Activated T-helper 17 cell treated with anti-CD3 and anti-CD28 coated beads, Interleukin-2, amount 50 U/mL, for 72 hours (primary cell): ENCODE measurements at places on chromosomes 7 and 10.

- peak; percentile 75 for ATAC-seq
Measured at GRCh38 chr10:45557275-45557905, 115.2 kb downstream of the ZFAND4 start.

DNA sequence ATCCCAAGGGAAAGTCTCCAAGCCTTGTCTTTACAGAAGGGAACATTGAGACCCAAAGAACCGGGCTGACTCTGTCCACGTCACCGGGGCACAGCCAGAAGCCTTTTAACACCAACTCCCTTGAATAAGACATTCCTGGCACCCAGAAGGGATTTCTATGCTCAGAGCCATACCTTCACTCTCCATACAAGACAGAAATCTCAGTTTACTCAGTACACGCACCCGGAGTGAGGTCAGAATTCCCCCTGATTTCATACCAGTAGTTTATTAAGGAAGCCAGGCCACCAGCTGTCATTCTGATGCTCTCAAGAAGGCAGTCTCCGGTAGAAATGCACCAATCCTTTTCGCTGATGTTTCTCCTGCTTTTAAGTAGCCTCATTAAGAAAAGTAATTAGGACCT is 134.2 kb upstream of the KCNMA1 start:
- ATAC-seq, result no peak

DNA sequence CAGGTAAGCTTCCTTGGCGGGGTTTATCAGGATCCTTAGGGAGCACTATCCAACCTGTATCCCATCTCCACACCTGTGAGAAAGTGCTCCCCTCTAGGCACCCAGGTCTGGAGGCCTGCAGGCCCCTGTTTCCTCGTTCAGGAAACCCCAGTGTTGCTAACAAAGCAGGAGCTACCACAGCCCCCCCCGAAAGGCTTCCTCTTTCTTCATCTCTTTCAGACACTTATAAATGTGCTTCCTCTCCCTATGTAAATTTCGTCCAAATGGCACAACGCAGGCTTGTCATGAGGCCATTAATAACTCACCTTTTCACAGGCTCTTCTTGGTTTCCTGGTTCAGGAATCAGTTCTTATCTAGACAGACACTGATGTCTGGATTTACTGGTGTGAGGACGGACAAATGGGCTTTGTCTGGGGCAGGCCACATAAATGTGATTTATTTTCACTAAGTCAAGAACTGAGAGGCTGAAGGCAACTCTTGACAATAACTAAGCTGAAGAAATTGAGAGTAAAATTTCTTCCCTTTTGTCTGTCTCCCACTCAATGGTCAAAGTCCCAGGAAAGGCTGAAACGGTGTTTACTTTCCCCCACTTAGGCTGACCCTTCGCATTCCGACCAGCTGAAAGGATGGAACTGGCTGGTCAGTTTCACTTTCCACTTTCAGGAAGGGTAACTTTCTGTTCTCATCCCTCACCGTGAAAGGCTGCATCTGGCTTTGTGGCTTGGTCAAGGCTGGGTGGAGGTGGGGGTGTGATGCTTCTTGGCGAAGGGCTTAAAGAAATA is 46.8 kb downstream of the PIK3AP1 start:
- ATAC-seq, result no peak

- ATAC-seq, result no peak
Measured at GRCh38 chr10:69324583-69324982, 46.3 kb downstream of the HK1 start.

DNA sequence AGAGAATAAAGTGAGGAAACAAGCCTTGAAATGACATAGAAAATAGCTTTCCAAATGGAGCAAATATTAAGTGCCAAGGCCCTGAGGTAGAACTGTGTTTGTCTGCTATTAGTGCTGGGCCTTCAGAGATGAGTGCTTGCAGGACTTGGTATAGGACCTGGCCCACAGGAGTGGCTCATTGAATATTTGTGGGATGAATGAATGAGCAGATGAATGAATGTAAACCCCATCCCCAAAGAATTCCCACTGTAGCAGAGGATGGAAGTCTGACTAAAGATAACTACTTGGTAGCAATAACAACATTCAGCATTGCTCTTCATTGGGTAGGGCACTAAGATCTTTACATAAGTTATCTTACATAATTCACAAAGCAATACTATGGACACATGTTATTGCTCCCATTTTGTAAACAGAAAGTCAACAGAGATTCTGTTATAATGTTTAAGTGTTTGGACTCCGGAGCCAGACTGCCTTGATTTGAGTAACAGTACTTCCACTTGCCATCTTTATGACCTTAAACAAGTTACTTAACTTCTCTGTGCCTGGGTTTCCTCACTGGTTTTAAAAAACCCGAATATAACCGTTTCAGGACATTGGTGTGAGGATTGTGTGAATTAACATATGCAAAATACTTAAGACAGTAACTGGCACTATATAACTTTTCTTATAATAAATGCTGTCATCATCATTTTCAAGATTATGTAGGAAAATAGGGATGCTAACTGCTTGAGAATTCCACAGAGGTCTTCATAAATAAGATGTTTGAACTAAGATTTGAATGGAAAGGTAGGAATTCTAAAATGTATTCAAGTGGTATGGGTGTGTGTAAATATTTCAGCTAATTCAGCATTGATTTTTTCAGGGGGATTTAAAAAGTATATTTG is 141.9 kb downstream of the PRKG1 start:
- no peak for ATAC-seq

DNA sequence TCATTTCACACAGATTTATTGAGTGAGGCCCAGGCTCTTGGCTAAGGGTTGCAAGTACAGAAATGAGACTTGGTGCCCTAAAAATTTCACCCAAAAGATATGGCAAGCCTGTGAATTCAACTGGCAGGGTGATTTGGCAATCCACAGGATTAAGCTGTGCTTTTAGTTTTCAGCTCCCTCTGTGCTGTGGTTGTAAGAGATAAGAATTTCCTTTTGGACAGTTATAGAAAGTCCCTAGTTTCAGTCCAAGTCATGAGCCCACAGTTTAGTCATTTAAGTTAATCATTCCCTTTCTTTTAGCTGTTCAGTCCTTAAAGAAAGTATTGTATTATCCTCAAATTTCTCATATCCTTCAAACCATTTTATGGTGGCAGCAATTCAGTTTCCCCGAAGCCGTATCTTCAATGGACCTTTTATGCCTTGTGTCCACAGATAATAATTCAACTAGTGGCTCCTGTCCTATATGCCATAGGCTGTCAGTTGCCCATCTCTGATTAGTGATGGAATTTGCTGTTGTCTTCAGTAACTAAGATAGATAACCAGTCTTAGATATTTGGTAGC is 73.4 kb upstream of the NAMPT start:
- ATAC-seq, result peak; percentile 86

DNA sequence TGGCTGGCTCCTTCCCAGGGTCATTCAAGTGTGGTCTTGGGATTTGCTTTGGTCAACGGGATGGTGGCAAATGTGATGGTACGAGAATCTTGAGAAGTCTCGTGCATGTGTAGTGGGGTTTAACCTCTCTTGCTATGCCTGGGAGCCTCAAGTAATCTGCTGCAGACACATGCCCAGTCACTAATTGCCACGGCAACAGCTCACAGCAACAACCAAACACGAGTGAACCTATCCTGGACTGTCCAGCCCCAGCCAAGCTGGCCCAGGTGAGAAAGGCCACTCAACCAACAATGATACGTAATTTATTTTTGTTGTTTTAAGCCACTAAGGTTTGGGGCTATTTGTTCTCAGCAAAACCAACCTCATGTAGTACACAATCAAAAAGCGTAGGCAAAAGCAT is 38.1 kb upstream of the DDC start:
- ATAC-seq, result no peak

DNA sequence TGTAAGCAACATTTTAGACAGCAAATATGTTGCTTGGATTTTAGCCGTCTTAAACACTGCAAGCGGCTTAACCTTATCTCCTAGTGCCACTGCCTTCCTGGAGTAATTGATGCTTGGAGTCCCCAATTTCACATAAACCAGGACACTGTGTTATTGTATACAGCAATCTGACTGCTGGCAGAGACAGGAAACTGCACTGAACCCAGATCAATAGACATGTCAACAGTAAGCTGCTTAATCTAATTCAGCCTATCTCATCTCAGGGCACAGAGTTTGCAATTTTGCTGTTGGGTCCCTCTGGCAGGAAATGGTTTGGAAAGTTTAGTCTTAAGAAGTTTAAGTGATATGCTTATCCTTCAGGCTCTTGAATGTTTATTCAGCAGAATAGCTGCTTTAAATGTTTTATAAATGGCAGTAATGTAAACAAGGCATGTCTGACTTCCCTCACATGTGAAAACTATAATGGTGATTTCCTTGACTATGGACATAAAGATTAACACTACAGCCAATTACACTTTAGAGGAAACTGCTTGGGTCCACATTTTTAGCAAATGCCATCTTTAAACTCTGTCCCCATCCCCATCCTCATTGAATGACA is 598.6 kb downstream of the PARD3 start:
- ATAC-seq, result no peak

GRCh38 chr7:131506597-131506996 is 49.8 kb downstream of the PODXL start:
- ATAC-seq, result no peak

GRCh38 chr10:87861566-87861952 is 1.8 kb downstream of the KLLN start:
- no peak for ATAC-seq

DNA sequence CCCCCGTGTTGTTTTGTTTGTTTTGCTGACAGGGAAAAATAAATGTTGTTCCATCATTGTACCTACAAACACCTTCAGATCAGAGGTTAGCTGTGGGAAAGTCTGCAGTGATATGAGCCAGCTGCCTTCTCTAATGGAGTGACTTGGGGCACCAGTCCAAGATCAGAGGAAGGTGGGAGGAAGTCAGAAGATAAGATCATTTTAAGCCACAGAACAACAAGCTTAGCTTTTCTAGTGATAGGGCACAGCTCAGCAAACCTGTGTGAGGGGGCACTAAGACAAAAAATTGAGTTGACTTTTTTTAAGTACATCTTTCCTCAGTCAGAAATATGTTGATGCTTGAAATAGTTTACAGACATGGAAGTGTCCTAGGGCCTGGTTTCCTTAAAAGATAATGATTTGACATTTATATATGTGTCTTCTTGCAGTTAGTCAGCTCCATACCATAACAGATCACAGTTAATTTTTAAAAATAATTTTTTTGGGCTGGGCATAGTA is 240.3 kb upstream of the KAT6B start:
- ATAC-seq, result peak; percentile 54

DNA sequence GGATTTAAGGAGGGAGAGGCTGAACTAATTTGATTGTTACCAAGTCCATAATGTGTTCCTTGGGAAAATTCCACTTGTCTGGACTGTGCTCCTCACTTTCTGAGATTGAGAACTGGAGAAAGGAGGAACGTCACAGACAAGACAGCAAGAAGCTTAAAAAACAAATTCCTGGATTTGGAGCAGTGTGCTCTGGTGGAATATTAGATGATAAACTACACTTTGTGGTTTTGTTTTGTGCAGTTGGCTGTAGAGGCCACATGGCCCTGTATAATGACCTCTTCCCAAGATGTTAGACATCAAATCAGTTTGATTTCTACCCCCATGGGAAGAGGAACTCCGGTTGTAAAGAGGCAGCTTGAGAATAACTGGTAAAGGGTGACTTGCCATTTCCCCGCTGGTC is 421.3 kb upstream of the GALNT17 start:
- no peak for ATAC-seq

GRCh38 chr10:20622531-20623211 is 274.4 kb downstream of the NEBL start:
- no peak for ATAC-seq

DNA sequence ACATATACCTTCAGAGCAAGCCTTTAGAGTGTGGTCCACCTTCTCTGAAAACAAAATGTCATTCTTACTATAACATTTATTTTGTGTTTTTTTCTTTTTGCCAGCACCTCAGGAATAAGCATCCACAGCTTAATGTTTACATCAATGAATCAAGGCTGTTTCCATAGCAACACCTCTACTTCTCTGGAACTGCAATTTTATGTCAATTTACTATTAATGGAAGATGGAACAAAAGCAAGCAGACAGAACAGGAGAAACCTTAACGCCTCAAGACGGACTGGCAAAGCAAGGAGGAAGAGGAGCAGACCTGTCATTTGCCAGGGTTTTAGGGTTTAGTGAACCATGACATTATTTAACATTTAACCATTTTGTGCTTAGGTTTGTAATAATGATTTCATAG is 63.1 kb downstream of the PRR15 start:
- ATAC-seq, result no peak

DNA sequence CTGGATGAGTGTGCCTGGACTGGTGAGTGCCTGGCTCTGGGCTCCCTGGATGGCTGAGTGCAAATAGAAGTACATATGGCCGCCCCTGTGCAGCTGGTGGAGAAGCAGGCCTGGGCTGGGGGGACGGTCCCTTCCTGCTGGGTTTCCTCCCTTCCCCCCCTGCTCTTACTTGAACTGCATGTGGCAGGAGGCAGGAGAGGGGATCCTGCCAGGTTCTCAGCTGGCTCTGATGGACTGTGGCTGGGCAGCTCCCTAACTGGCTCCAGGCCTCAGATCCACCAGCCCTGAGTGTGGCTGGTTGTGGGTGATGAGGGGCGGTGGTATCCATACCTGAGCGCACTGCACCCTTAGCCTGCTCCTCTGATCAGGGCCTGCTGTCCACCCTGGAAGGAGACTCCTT is 26.9 kb downstream of the ADCY1 start:
- no peak for ATAC-seq

DNA sequence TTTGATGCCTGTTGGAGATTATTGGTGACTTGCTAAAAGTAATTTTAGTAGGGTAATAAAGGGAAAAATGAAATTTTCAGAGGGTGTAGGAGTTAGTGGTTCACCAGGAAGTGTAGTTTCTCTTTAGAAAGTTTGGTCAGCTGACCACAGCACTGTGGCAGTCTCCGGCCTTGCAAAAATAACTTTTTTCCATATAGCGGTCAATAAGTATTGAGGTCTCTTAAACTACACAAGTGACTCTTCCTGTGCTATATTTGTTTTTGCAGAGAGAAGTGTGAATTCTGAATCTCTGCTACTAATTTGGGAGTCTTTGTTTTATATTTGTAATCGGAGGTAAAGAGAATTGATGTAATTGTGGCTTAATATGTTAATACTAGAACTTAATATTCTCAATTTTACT is 24.3 kb downstream of the PTPN12 start:
- ATAC-seq, result peak; percentile 24

DNA sequence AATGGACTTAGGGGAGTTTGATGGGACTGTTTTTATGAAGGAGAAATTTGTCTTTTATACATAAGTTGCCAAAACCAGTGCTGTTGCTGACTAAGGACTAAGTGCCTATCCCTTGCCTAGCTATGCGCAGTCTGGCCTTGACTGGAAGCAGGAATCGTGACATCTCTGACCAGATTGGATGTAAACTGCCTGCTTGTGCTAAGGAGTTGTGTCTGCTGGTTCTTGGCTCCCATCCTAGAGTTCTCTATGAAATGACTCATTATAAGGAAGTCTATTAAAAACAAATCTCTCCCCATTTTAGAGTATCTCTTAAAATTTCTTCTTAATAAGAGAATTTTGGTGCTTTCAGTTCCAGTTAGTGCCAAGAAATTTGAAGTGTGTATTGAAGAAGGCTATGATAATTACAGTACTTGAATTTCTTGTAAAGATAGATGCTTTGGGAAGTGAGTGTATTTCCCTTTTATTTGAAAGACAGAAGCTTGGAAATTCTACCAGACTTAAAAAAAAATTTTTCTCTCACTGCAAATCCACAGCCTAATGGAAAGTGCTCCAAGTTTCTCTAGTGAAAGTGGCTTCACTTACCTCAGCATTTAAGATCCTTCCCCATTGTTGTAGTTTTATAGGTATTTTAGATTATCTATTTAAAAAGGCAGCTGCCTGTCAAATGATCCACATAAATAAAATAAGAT is 77.6 kb downstream of the BICC1 start:
- ATAC-seq, result no peak

GRCh38 chr10:124657806-124658205 is 86.4 kb downstream of the FAM53B start:
- peak; percentile 72 for ATAC-seq

- no peak for ATAC-seq
Measured at GRCh38 chr7:91280604-91281003, 16.4 kb downstream of the FZD1 start.
